ENCODE measurements at places on chromosomes 1 and 21.

DNA sequence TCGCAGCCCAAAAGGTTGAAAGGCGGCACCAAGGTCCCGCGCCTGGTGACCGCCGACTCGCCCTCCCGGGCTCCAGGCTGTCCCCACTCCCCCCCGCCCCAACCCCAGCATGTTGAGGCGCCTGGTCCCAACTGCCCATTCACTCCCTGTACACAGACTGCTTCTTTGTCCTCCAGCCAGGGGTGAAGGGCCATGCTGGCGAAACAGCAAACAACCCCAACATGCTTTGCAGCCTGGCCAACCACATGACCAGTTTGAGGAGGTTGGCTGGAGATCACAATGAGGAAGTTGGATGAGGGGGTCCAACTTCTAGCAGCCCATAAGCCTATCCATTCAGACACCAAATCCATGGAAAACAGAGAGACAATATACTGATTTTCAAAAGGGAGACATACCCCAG lies 13.5 kb downstream of the PDE9A start:
- DNase-seq, result no peak

GRCh38 chr21:45438391-45439145 lies 33.6 kb downstream of the COL18A1 start:
- no peak for DNase-seq

DNA sequence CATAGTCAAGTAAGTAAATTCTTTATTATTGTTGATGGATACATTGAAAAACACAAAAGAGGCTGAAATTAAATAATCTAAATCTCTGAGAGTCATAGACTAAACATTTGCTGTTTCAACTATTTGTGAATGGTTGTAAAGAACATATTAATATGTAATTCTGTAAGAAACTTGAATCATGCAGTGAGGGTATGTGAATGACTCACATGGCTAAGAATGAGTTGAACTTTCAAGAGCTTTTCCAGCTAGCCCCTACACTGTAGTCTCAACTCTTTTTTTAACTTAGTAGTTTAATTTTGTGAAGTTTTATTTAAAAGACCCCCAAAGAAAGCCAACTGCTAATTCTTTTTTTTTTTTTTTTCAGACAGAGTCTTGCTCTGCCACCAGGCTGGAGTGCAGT lies 588.1 kb downstream of the DPYD start:
- no peak for DNase-seq

DNA sequence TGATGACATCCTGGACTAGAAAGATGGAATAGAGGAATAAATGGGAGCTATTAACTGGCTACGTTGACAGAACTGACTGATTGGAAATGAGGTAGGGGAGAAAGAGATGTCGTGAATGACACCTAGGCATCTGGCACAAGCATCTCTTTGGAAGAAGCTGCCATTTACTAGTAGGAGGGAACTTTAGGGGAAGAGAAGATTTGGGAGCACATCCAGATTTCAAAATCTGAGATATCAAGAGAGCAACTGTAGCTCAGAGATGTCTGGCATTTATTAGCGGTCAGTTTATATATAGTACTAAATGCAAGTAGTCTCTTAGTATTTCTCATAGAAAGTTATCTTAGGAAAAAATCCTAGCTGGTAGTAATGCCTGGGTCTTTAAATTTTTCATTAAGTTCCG lies 131.9 kb upstream of the C1orf105 start:
- DNase-seq, result no peak

GRCh38 chr1:67250051-67250653 lies 57.5 kb upstream of the IL12RB2 start:
- DNase-seq, result no peak

DNA sequence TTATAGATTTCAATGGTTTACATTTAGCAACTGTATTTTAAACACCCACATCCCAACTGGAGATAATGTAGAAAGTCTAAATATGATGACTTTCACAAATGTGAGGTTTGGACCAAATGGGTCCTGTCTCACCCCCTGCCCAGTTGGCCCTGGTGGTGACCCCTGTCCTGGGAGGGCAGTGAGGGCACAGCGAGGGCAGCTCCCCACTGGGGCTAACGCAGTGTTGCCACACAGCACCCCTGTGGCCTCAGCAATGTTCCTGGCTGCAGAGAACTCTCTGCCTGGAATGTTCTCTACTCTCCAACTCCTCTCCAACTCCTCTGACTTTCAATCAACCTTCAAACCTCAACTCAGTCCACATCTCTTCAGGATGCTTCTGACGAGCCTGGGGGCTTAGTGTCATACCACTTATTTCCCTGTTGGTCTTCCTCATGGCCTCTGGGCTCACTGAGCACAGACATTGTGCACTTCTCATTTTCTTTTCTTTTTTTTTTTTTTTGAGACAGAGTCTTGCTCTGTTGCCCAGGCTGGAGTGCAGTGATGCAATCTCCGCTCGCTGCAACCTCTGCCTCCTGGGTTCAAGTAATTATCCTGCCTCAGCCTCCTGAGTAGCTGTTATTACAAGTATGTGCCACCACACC lies 25.8 kb downstream of the KCNA10 start:
- DNase-seq, result no peak

All from NCI-H774 (cell line).